ENCODE measurements at places on chromosomes 4 and X.

DNA sequence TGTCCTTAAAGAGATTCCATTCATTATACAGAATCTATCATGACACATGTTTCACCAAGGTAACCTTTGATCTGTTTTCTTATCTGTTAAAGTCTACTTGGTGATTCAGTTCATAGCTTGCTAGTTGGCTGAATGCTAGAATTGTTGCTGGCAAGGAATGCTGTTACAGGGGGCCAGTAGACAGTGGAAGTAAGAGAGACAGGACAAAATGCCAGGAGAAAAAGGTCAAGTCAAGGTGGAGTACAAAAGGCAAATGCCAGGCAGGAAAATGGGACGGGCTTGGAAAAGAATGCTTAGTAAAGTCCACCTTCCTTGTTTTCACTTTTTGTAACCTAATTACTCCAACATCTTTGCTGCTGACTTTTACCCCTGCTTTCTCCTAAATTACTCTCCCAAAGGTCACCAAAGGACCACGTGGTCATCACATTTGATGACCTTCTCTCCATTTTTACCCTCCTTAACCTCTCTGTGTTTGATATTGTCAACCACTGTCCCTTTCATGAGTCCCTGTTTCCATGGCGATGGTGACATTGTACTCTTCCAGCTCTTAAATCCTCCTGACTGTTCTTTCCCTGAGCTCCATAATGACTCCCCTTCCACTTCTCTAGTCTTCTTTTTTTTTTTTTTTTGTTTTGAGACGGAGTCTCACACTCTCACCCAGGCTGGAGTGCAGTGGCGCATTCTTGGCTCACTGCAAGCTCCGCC lies 24.5 kb upstream of the TAPT1 start:
- no peak for DNase-seq

GRCh38 chr4:58113126-58113525 lies 1002.9 kb upstream of the IGFBP7 start:
- DNase-seq = no peak

DNA sequence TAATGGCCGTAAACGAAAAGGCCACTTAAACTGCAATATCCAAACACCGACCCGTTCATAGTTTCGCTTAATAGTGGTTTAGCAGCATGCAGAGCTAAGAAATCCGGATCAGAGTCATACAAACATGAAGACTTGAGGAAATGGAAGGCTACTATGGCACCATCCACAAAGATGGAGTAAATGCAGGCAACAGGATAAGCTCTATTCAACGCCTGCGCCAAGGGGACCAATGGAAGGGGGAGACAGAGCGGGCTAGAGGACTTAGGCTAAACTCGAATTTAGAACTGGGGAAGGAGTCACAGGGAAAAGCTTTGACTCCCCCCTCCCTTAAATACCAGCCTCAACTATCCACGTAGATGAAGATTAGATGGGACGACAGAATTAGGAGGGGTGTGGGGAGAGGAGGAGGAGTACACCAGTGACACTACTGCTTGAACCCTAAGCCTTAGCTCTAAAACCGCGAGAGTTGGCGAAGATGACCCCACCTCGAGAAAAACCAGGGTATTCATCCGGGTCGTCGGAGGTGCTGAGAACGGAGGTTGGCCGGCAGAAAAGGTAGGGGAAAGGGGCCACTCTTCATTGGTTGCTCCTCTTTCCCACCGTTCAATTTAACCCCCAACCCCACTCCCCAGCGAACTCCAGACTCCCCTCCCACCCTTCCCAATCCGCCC lies 3.5 kb downstream of the HUWE1 start:
- DNase-seq = peak; percentile 52

- DNase-seq = no peak
These were observed 7.6 kb upstream of the USP53 start for GRCh38 chr4:119204916-119205315.

GRCh38 chr4:31007858-31008257 lies 287.7 kb downstream of the PCDH7 start:
- no peak for DNase-seq

DNA sequence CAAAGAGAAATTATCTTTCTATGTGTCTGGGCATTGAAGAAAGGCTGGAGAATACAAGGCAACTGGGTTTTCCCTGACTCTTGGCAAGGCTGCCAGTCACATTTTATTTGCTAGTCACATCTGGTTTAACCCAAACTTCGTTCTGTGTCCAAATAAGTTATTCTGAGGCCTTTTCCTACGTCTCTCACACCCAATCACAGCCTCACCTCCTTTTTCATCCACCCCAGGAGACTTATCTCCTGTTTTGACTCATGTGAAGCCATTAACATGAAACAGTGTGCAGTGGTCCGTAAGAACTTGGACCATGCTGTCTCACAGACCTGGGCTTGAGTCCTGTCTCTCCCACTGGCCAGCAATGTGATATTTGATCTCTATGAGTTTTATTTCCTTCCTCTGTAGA lies 59.3 kb downstream of the CNGA2 start:
- DNase-seq = no peak

DNA sequence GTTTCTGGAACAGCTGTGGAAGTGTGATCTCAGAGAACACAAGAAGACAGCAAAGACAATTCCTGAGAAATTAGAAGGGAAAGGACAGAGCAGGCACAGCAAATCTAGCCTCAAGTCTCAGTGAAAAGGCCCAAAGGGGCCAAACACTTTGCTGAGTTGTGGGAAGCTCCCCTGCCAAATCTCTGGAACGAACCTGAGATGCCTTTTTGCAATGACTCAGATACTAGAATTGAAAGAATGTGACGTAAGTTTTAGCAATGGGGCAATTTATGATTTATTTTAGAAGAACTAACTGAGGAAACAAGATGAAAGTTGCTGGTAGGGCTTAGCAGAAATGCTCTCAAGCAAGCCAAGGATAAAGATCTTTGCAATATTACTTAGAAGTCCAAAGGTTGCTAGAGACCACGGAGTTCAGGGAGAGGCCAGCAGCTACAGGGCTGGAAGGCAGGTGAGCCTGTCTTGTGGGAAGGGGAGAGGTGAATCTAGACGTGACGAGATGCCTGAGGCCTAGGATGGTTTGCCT lies 92.8 kb downstream of the AMELX start:
- DNase-seq = no peak

GRCh38 chr4:143352720-143353119 lies 16.0 kb downstream of the GAB1 start:
- DNase-seq = no peak

- peak; percentile 13 for DNase-seq
These were observed 108.3 kb upstream of the CAMK2D start for GRCh38 chr4:113869743-113870375.

- no peak for DNase-seq
These were observed 231.8 kb upstream of the GPRIN3 start for GRCh38 chr4:89539374-89539773.

GRCh38 chr4:107826421-107826980 lies 1.8 kb downstream of the SGMS2 start:
- DNase-seq = no peak

DNA sequence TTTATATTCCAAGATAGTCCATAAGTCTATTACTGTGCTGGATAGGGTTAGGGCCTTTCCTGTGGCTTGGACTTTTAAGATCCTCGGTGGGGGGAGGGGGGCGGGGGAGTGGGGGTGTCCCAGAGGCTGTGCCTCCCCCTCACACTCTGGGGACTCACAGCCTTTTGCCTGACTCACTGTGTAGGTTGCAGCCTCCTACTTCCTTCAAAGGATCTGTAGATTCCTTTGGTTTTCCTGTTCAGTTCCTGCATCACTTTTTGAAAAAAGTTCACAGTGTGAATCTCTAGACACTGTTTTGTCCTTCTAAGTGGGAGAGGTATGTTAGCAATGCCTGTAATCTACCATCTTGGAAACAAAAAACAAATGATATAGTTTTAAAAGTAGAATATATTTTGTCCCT lies 999.9 kb downstream of the GLUD2 start:
- no peak for DNase-seq

DNA sequence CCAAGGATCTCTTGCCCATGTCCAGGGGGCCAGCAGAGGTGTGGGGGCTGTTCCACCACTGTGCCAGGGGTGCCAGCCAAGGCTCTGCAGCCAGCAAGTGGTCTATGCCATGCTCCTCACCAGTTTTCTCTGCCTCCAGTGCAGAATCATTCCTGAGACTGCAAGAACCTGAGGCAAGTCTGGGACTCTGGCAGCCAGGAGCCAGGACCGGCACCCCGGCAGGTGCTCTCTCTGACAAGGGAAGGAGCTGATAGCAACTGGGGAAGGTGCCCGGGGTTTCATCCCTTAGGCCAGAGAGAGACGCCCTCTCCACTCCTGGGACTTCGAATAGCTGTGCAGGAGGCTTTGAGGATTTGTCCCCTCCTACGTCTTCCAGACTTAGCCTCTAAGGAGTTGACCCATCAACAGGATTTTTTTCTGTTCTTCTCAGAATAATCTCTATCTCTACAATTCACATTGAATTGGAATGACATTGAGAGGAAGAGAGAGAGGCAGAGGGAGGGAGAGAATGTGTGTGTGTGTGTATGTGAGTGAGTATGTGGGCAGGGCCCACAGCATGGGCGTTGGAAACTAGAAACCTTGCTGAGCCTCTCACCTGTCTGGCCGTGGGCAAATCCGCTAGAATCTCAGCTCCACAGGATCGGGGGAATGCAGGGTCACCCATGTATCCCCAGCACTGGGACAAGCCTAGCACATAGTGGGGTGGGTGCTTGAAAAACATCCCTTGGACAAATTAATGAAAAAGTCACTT lies 74.5 kb upstream of the AFAP1 start:
- DNase-seq = no peak

DNA sequence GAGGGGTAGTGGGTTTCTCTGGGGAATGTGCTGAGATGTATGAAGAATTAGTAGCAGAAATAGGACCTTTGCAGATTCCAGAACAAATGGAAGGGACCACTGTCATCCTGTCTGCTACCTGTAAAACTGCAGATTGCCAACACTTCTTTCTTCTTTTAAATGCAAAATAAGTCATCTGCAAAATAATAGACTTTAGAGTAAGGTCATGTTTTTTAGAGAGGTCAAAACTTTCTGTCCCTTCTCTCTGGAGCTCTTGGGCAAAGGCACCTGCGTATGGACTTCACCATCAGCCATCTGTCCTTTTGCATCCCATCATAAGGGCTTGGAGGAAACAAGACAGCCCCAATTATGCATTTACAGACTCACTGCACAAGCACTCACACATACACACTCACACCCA lies 121.1 kb upstream of the PPARGC1A start:
- no peak for DNase-seq

- no peak for DNase-seq
These were observed 68.9 kb downstream of the PCDH19 start for GRCh38 chrX:100341142-100341510.

GRCh38 chr4:70297576-70297975 lies 37.2 kb upstream of the CABS1 start:
- DNase-seq = no peak

GRCh38 chr4:151627491-151627890 lies 133.3 kb downstream of the GATB start:
- no peak for DNase-seq

DNA sequence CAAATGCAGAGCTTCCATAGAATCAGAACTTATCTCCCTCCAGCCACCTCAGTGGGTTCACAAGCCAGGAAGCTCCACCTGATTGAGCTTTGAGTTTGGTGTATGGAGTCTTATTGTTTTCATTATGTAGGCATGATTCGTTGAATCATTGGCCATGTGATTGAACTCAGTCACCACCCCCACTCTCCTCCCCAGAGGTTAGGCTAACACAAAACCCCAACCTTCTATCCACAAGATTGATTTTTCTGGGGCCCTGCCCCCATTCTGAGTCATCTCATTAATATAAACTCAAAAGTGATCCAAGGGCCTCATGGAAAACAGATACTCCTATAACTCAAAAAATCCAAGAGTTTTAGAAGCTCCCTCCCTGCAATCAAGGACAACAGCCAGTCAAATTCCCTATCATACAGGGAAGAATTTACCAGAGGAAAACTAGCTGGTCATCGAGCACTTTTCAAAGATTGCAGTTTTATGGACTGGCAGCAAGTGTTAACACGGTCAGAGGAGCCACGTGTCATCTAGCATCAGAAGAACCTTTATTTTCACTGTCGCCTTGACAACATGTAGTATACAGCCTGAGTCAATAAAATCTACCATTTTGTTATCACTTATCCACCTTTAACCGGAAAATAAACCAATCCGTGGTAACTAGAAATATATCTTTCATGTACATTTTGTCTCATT lies 35.9 kb upstream of the GUCY1B1 start:
- DNase-seq = no peak

GRCh38 chr4:162557516-162558106 lies 393.8 kb upstream of the FSTL5 start:
- DNase-seq = no peak

GRCh38 chr4:120545391-120545790 lies 377.1 kb downstream of the PRDM5 start:
- DNase-seq = no peak

- no peak for DNase-seq
These were observed 210.6 kb downstream of the COL25A1 start for GRCh38 chr4:109091727-109092409.
